Muscle of arm (tissue), 14 donors: ENCODE measurements at places on chromosomes 1 and 21. TPM values are rescaled to one million over a fixed set of nuclear protein-coding genes. Genes with fewer than 3 reads are reported as not detected.

- DNase-seq, result no peak
These were observed 38.2 kb upstream of the CYP4B1 start for GRCh38 chr1:46760558-46761166.

DNA sequence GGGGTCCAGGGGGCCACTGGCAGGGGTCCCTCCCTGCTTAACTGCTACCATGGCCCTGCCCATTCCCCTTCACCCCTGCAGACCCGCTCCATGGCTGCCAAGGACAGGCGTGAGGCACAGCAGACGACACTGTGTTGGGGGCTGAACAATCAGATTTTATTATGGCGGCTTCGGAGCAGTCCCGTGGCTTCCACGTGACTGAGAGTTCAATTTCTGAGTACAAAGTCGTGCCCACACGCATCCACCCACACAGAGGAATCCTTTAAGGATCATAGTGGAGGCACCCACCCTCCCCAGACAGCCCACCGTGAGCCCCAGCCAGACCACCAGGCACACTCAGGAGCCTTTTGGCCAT is 1.5 kb downstream of the HES5 start:
- DNase-seq, result no peak

- DNase-seq, result no peak
These were observed 95.6 kb downstream of the CD58 start for GRCh38 chr1:116474921-116475849.

DNA sequence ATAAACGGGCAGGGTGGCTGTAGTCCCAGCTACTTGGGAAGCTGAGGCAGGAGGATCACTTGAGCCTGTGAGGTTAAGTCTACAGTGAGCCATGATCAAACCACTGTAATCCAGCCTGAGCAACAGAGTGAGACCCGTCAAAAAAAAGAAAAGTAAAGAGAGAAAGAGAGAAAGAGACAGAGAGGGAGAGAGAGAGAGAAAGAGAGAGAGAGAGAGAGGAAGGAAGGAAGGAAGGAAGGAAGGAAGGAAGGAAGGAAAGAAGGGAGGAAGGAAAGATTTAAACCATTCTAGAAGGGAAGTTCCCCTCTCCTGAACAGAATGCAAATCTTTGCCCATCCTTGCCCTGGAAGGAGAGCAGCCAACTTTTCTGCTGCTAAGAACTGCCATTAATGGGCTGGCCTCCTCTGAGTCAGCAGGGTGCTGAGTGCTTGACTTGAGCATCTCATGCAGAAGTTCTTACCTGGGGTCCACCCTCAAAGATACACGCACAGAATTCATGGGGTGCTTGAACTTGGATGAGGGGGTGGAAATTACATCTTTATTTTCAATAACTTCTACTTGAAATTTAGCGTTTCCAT is 24.5 kb upstream of the TARDBP start:
- DNase-seq, result no peak

DNA sequence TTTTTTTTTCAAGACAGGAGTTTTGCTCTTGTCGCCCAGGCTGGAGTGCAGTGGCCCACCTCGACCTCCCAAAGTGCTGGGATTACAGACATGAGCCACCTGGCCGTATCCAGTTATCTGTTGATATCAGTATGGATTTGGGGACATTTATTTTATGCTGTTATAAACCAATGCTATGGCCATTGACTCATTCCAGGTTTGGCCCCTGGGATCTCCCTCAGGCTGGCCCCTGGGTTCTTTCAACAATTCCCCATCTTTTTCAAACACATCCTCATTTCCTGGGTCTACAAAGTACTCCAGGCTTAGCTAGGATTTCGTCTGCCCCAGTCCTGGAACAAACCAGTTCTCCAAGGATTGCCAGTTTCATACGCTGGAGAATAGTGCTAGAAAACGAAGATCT is 44.1 kb downstream of the WDR4 start:
- DNase-seq, result no peak

- no peak for DNase-seq
These were observed 2.4 kb downstream of the PGLYRP4 start for GRCh38 chr1:153346077-153346723.

DNA sequence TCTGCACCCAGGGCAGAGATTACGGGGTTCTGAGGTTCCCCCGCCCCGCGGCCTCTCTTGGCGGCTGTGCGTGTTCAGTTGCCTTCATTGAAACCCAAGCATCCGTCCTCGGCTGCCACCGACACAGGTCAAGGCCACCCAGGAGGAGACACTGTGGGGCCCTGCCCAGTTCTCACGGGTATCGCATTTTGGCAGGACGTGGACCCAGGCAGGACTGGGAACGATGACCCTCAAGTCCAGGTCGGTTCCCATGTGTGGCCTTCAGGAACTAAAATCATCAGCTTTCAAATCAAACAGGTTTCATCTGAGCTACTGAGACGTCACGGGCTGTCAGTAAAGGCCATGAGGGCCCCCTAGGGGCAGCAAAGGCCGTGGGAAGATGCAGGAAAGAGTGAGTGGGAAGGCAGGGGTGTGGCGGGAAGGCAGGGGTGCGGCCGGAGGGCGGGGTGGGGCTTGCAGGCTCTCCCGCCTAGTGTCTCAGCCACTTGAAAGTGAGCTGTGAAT is 7.0 kb upstream of the C1orf174 start:
- no peak for DNase-seq

GRCh38 chr1:31632649-31633048 is 12.0 kb downstream of the PEF1 start:
- no peak for DNase-seq

TRIM67 gene
- 0.08 TPM for polyA plus RNA-seq

GRCh38 chr1:207869859-207870258 is 41.1 kb downstream of the CD34 start:
- no peak for DNase-seq

- no peak for DNase-seq
These were observed 165.4 kb upstream of the HMGB4 start for GRCh38 chr1:33698361-33699035.

DNA sequence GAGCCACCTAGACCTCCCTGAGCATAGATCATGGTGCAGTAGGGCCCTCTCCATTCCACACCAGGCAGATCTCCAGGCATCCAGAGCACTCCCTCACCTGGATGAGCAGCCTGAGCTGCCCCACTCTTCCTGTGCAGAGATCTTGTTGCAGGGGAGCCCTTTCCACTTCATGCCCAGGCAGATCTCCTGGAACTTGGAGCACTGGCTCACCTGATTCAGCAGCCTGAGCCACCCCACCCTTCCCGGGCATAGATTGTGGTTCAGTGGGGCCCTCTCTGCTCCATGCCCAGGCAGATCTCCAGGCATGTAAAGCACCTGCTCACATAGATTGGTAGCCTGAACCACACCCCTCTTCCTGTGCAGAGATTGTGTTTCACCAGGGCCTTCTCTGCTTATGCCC is 78.0 kb downstream of the SEC16B start:
- no peak for DNase-seq

SYDE2 gene
- polyA plus RNA-seq, result 4.0 TPM

GRCh38 chr1:8152731-8153702 is 126.9 kb upstream of the ERRFI1 start:
- no peak for DNase-seq

AMPD1 gene
- polyA plus RNA-seq, result 114 TPM

OR2AJ1 gene
- not detected for polyA plus RNA-seq

GRCh38 chr21:35120631-35121180 is 71.6 kb upstream of the RUNX1 start:
- no peak for DNase-seq

DNA sequence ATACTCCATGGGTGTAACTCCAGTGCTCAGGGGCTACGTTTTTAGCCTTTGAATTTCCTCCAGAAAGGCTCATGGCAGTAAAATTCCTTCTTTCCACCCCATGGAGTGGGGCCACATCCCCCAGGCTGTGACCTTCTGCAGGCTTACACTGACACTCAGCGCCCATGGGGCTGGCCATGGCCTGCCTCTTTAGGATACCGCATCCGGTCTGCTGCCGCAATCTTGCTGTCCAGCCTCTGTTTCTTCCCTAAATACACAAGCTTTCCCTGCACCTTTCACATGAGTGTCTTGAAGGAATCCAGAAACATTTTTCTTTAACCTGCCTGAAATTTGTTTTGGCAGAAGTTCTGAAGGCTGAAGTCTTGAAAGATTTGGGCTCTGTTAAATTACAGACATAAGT is 170.5 kb downstream of the NTMT2 start:
- DNase-seq, result no peak

DNA sequence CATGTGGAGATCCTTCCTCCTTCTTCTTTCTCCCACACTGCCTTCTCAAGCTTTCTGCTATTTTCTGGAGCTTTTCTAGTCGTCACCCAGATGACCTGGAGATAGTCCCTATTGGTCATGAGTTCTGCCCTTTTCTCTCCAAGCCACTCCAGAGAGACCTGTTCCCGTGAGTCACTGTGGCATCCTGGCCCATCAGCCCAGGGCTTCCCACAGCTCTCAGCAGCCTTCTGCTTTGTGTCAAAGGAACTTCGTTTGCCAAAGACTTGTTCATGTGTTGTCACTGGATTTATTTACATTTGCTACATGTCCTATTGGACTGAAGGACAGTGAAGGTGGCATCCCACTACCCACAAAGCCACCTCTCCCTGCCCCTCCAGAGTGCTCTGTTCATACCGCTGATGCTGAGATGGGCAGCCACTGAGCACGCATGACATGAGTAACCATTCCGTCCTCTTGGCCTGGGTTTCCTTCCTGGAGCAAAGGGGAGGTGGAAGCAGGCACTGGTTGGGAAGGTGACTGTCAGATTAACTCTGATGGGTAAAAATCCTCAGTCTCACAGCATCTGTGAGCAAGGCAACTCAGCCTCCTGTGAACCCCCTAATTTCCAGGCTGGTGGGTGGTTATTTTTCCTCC is 119.2 kb downstream of the EDEM3 start:
- DNase-seq, result no peak

GRCh38 chr1:54934869-54935268 is 45.6 kb upstream of the TMEM61 start:
- peak; percentile 22 for DNase-seq

DNA sequence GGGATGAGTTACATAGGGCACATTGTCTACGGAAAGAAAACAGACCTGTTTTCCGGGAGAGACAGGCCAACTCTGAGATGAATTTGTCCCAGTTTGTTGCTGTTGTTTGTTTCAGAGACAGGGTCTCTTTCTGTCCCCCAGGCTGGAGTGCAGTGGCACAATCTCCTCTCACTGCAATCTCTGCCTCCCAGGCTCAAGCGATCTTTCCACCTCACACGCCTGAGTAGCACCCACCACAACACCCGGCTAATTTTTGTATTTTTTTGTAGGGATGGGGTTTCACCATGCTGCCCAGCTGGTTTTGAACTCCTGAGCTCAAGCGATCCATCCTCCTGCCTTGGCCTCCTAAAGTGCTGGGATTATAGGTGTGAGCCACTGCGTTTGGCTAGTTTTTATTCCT is 125.5 kb upstream of the ERRFI1 start:
- no peak for DNase-seq

GRCh38 chr1:210372931-210373627 is 44.4 kb downstream of the HHAT start:
- DNase-seq, result no peak

RCC2 gene
- polyA plus RNA-seq, result 37.0 TPM

- DNase-seq, result no peak
These were observed 30.2 kb upstream of the C1orf105 start for GRCh38 chr1:172390301-172390682.

DNA sequence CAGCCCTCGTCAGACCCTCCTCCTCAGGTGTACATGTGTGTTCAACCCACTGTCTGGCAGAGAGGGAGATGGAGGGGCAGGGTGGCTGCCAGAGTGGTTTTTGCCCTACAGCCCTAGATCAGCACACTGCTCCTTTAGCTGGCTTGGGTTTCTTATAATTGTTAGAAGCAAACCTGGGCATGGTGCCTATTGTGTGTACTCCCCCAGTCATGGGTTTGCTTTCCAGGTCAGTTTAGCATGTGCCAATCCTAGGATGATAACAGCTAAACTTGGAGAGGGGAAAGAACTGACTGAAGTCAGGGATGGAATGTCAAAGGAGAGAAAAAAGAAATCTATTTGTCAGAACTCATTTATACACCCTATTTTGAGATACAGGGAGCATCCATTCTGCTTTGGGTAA is 63.3 kb downstream of the UCK2 start:
- no peak for DNase-seq

SLAMF6 gene
- polyA plus RNA-seq, result 0.33 TPM

TFF3 gene
- 7.8 TPM for polyA plus RNA-seq

DNA sequence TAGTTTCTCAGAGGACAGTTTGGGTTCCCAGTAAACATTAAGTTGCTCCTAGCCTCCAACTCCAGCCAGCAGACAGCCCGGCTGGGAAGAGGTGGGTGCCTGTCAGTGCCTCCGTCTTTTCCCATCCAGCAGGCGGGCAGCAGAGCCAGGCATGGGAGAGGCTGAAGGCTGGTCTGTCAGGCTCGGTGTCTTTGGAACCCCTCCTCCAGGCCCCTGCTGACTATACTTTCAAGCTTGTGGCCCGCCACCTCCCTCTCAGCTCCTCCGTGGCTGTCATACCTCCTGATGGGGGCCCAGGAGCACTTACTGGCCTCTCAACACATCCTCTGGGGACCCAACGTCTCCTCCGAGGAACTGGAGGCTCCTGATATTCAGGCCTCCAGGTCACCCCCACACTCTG is 140.9 kb downstream of the ACTL8 start:
- DNase-seq, result no peak

PTCH2 gene
- 6.7 TPM for polyA plus RNA-seq

- no peak for DNase-seq
These were observed 22.0 kb upstream of the SLC9A1 start for GRCh38 chr1:27176954-27177353.

- DNase-seq, result peak; percentile 9
These were observed 37.0 kb upstream of the PUM1 start for GRCh38 chr1:31102501-31102950.

DNA sequence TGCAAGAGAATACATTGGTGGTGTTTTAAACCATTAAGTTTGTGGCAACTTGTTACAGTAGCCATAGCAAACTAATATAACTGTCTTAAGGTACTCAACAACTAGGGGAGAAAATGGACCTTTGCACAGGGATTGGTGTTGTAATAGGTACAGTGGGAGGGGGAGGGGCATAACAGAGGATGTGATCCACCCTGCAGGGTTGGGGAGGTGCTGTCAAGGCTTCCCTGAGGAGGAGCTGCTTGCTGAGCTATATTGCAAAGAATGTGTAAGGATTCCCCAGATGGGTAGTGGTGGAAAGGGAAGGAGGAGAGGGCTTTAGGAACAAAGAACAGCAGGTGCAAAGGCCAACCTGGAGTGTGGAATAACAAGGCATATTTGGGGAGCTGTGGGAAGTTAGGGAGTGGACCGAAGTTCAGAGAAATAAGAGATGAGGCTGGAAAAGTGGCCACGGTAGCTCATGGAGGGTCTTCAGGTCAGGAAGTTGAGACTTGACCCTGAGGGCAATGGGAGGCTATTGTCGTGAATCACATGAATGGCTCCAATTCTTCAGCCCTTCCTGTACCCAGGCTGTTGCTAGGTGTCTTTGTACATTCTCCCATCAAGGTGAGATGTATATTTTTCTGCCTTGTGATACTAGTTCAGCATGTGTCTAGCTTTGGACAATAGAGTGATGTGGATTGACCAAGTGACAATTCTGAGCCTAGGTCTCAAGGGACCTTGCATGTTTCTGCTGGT is 168.6 kb upstream of the CSF3R start:
- DNase-seq, result no peak

- DNase-seq, result no peak
These were observed 2.3 kb downstream of the VANGL1 start for GRCh38 chr1:115644109-115644508.

F5 gene
- polyA plus RNA-seq, result not detected

ADGRB2 gene
- 13.9 TPM for polyA plus RNA-seq

GNAT2 gene
- not detected for polyA plus RNA-seq

- DNase-seq, result no peak
These were observed 153.5 kb upstream of the CSF3R start for GRCh38 chr1:36636206-36636605.

ANKRD65 gene
- 14.3 TPM for polyA plus RNA-seq

PAQR7 gene
- polyA plus RNA-seq, result 7.5 TPM

GRCh38 chr1:26378088-26378878 is 5.7 kb upstream of the ZNF683 start:
- DNase-seq, result peak; percentile 45
